Thyroid gland (tissue), 4 donors: ENCODE measurements at places on chromosomes 7 and 10. TPM values are rescaled to one million over a fixed set of nuclear protein-coding genes. Genes with fewer than 3 reads are reported as not detected.

GRCh38 chr10:69572159-69573055 lies 815 bp downstream of the NEUROG3 start:
- no peak for DNase-seq

GRCh38 chr10:56991591-56992069 lies 630.6 kb upstream of the ZWINT start:
- no peak for DNase-seq

GRCh38 chr10:87786421-87786820 lies 31.6 kb downstream of the ATAD1 start:
- no peak for DNase-seq

- peak; percentile 57 for DNase-seq
These were observed 745 bp downstream of the YWHAG start for GRCh38 chr7:76358011-76358480.

Gene NPC1L1
- not detected for total RNA-seq

Gene CALML3
- 0.24 TPM for total RNA-seq

GRCh38 chr7:16850614-16851466 lies 30.9 kb downstream of the AGR3 start:
- no peak for DNase-seq

DNA sequence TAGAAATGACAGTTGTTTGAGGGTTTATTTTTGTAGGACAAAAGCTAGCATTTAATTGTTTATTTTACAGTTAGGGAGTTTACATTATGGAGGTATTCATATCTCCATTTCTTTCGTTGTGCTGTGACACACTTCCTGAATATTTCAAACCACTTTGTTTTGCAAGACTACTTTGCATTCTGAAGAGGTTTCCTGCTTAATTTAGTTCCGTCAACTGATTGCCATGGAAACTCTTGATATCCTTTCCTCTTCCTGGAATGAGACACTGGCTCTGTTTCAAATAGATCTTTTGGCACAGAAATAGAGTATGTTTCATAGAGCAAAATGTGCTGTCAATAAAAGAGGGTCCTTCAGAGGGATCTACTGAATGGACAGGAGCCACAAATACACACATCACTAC lies 159.5 kb upstream of the AGR3 start:
- DNase-seq, result no peak

Gene HOXA1
- not detected for total RNA-seq

GRCh38 chr10:58023341-58024073 lies 244.2 kb downstream of the IPMK start:
- DNase-seq, result no peak

DNA sequence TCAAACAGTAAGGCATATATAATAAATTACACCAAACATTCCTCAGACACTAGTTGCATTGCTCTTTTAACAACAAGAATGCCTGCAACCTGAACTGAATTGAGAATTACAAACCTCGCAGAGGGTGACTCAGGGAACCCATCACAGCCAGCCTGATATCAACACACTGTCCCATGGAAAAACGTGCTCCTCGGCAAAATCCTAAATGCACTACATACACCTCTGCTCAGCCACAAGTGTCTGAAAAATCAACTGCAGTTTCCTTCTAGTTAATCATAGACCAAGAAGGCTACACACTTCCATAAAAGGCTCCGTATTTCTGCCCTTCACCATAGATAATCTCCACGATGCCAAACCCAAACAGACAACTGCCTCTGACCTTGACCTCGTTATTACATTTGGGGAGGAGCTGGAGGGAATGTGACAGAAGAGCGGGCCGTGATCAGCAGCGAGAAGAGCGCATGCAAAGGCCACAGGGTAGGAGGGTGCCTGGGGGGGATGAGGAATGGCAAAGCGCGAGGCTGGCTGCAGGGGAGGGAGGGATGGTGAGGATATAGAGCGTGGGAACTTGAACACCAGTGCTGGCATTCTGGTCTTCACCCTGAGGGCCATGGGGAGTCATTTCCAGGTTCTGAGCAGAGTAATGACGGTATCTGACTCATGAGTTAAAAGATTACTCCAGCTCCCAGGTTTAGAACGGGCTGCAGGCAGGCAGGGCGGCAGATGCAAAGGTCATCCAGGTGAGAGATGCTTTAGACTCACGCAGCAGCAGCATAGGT lies 201.9 kb upstream of the FRMD4A start:
- no peak for DNase-seq

Gene RUFY2
- 27.4 TPM for total RNA-seq

- peak; percentile 47 for DNase-seq
These were observed 7.4 kb downstream of the RASSF4 start for GRCh38 chr10:44966816-44967509.

DNA sequence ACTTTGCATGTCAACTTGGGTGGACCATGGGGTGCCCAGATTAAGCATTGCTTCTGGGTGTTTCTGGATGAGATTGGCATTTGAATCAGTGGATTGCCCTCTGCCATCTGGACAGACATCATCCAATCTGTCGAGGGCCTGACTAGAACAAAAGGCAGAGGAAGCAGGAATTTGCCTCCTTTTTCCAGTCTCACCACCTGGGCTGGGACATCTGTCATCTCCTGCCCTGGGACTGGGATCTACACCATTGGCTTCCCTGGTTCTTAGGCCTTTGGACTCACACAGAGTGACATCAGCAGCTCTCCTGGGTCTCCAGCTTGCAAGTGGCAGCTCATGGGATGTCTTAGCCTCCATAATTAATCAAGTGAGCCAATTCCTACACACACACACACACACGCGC lies 10.3 kb downstream of the SLC13A4 start:
- DNase-seq, result no peak

Gene SFXN2
- 38.4 TPM for total RNA-seq

Gene PILRA
- 6.4 TPM for total RNA-seq

Gene TMEM26
- total RNA-seq, result 0.54 TPM

DNA sequence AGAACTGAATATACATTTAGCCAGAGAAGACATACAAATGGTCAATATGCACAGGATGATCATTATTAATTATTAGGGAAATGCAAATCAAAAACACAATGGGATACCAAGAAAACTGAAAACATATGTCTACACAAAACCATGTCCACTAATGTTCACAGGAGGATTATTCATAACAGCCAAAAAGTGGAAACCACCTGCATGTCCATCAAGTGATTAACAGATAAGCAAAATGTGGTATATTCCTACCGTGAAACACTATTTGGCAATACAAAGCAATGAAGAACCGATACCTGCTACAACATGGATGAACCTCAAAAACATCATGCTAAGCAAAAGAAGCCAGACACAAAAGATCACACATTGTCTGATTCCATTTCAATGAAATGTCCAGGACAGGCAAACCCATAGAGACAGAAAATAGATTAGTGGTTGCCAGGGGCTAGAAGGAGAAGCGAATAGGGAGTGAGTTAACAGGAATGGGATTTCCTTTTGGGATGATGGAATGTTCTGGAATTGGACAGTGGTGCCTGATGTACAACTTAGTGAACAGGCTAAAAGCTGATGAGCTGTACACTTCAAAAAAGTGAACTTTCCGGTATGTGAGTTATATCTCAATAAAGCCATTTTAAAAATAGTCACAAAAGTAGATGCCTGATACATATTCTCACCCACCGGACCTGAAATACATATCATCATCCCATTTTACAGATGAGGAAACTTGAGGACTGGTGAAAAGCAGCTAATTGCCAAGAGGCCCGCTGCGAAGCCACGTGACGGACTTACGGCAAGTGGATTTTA lies 33.6 kb downstream of the HIPK2 start:
- no peak for DNase-seq

DNA sequence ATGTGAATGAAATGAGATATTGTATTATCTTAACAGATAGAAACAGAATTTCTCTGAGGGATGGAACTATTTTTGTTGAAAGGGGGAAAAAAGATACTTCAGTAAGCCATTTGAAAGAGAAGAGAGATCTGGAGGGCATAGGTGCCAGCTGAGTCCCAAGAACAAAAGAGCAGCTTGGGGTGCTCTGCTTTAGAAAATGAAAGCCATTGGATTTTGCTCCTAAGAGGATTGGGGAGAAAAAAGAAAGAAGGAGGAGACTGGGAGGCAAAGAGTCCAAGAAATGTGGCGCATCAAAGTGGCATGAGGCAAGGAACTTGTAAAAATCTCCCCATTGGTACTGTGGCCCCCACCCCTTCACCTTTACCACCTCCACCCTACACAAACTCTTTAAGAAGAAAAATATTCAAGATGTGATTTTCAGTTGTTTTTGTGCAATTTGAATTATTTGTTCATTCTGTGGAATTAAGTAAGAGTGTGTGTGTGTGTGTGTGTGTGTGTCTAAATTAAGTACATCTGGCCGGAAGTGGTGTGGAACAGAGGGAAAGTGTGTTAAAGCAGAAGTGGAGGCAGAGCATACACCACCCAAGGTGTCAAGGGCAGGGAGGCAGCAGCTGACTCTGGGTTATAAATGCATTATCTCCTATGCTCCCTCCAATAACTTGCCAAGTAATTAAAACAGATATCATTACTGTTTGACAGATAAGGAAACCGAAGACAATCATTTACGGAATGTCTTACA lies 9.9 kb upstream of the GNAI1 start:
- no peak for DNase-seq

Gene IFIT1
- total RNA-seq, result 8.4 TPM

Gene CRHR2
- total RNA-seq, result 0.45 TPM

GRCh38 chr10:6995831-6996230 lies 415.0 kb downstream of the SFMBT2 start:
- DNase-seq, result no peak

- no peak for DNase-seq
These were observed 4.5 kb upstream of the CYTH3 start for GRCh38 chr7:6276911-6277408.
